GM12864 (cell line): ENCODE measurements at places on chromosomes 16 and 17.

DNA sequence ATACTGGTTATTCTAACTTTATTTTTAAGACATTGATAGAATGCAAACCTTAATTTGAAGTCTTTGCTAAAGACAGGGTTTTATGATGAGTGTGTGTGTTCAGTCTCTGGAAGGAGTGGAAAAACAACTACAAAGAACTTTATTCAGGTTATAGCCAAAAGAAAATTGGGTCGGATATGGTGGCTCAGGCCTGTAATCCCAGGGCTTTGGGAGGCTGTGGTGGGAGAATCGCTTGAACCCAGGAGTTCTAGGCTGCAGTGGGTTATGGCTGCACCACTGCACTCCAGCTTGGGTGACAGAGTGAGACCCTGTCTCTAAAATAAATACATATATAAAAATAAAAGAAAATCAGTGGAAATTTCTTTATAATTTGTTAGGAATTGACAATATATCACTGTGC lies 581.5 kb upstream of the CA10 start:
- DNase-seq, result no peak

DNA sequence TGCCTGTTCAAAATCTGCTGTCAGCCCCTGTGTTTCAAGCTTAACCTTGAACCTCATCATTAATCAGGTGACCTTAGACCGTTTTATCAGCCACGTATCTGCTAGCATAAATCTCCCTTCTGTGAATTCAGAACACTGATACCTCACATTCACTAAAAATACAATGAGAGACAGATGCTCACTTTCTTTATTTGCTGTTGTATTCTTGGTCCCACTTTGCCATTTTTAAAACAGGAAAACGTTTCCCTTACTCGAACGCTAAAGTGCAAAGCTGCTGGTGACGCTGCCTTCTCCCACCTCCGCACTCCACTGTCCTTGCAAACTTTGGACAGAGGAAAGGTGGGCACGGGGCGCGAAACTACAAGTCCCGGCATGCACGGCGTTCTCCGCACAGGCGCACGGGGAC lies 220 bp upstream of the ARHGAP44 start:
- peak; percentile 22 for DNase-seq

- DNase-seq, result no peak
Observed at GRCh38 chr16:23570992-23571632, 13.6 kb downstream of the UBFD1 start.

- DNase-seq, result no peak
Observed at GRCh38 chr17:82931699-82932517, 92.1 kb upstream of the ZNF750 start.

DNA sequence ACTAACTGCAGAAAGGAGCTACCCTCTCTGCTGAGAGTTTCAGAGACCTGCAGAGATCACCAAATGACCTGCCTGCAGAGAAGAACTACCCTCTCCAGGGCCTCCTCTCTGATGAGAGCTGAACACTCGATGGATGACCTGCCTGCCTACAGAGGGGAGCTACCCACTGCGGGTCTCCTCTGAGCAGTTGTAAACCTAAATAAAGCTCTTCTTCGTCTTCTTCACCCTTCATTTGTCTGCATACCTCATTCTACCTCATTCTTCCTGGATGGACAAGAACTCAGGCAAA lies 24.2 kb downstream of the SSH2 start:
- no peak for DNase-seq

- DNase-seq, result peak; percentile 16
Observed at GRCh38 chr17:6548578-6549330, 7.6 kb downstream of the PITPNM3 start.

DNA sequence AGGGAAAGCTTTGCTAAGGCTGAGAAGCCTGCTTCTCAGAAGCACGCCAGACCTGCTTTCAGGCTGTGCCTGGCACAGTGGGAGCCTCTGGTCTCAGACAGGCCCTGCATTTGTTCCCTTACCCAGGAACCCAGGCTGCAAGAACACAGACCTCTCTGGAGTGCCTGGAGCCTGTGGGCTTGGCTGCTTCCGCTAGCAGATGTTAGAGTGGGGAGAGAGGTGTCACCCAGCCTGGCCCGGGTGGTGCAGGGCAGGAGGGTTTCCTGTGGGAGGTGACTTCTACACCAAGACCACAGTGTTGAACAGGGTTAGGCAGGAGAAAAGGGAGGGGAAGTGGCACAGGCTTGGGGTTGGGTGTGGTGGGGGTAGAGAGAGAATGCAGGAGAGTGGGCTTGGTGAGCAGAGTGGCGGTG lies 35.8 kb upstream of the ADGRG1 start:
- DNase-seq, result no peak

- no peak for DNase-seq
Observed at GRCh38 chr16:75309156-75309555, 57.7 kb upstream of the BCAR1 start.

DNA sequence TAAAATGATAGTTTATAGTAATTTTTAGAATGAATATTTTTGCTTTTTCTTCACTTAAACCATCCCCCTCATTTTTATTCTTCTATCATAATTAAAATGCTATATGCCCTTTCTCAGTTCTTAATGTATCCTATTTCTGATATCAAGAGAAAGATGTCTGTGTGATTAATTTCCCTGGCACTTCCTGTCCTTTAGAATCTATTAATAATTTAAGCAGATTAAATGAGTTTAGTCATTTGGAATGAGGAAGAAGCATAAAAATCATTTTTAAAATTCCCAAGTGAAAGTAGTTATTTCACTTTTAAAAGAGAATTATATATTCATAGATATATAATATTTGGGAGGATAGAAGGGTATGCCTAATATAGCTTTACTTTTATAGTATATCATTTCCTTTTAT lies 27.8 kb upstream of the CDR2 start:
- no peak for DNase-seq

GRCh38 chr17:12046786-12047185 lies 26.1 kb downstream of the MAP2K4 start:
- DNase-seq, result no peak

GRCh38 chr17:62898239-62898864 lies 67.7 kb upstream of the TANC2 start:
- no peak for DNase-seq

- no peak for DNase-seq
Observed at GRCh38 chr17:74729368-74729767, 7.7 kb upstream of the RAB37 start.

DNA sequence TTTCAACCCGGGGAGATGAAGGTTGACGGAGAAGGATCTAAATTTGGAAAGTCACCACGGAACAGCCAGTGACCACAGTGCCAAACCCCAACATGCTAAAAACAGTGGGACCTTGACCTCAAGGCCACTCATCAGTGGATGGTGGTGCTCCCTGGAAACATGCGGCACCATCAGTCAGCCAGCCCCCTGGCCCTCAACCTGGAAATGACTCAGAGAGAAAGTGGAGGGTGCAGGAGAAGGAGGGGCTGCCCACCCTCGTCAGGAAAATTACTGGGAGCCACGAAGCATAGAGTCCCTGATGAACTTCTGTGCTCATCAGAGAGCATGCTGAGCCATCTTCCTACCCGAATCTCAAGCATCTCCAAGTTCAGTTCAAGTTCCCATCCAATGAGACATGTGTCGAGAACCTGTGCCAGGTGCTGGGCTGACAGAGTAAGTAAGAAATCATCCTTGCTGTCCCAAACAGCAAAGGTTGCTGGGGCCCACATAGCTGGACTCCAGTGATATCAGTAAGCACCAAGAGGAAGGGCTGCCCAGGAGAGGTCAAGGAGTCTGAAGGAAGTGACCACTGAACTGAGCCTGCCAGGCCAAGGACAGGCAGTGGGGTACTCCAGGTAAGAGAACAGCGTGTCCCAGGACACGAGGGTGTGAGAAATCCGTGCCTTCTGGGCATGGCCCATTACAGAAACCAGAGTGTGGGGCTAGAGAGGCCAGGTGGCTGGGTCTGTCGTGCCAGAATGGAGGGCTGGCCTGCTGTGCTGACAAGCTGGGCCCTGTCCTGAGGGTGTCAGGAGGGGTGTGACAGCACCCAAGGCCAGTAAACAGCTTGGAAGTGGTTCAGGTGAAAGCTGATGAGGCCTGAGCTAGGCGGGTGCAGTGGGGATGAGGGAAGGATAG lies 5.2 kb downstream of the PECAM1 start:
- no peak for DNase-seq

GRCh38 chr17:17680477-17681186 lies 626 bp upstream of the RAI1 start:
- no peak for DNase-seq

- no peak for DNase-seq
Observed at GRCh38 chr17:63142836-63143235, 176.8 kb downstream of the TANC2 start.

DNA sequence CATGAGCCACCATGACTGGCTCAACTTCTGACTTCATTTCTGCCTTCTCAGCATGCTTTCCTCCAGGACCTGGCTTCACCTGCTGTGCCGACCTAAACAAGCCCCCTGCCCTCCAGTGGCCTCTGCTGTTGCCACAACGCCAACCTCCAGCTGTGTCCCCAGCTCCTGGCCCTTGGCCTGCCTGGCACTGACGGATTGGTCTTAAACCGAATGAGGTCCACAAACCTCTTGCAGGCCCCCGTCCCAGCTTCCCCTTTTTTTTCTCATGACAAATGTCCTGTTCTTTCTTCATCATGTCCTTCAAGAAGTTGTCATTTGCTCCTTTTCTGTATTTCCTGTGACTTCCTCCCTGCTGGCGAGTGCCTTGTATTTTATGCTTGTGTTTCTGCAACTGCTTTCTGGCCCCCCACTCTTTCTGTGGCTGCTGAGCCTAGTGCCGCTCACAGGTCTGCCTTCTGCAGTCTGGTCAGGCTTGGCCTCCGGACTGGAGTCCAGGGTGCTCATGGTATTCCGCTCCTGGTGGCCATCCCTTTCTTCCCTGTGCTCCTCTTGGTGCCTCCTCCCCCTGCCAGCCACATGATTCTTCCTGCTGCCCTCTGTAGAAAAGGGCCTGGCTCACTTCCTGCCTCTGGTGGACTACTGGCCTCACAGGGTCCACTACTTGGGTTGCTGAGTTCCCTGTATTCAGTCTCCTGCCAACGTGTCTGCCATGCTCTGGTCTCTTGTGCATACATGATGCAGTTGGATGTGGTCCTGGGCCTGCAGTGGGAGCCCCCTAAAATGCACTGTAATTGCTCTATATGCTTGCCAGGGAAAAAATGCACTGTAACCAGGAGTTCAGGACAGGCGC lies 2.9 kb downstream of the ATP6V0C start:
- DNase-seq, result no peak

- no peak for DNase-seq
Observed at GRCh38 chr17:73284906-73285602, 23.4 kb upstream of the CPSF4L start.

- no peak for DNase-seq
Observed at GRCh38 chr16:57892041-57892440, 78.9 kb downstream of the CNGB1 start.

DNA sequence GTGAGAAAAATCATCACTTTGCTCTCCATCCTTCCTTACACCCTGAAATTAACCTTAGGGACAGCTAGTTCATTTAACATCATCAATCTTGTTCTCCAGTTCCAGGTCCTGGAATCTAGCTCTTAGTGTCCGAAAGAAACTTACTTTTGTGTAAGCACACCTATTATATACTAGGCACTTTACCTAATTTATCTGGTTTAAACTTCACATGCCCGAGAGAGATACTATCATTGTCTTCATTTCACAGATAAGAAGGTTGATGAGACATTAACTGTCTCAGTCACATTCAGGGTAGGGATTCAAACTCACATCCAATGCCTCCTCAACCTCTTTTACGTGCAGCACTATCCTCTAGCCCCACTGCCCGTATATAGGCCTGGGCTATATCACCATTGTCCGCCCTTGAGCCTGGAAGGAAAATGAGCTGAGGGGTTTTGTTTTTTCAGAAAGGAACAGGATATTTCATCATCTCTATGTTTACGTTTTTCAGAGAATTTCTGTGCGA lies 501 bp upstream of the AP2B1 start:
- DNase-seq, result no peak

GRCh38 chr17:71634376-71634775 lies 486.4 kb upstream of the SOX9 start:
- DNase-seq, result no peak

DNA sequence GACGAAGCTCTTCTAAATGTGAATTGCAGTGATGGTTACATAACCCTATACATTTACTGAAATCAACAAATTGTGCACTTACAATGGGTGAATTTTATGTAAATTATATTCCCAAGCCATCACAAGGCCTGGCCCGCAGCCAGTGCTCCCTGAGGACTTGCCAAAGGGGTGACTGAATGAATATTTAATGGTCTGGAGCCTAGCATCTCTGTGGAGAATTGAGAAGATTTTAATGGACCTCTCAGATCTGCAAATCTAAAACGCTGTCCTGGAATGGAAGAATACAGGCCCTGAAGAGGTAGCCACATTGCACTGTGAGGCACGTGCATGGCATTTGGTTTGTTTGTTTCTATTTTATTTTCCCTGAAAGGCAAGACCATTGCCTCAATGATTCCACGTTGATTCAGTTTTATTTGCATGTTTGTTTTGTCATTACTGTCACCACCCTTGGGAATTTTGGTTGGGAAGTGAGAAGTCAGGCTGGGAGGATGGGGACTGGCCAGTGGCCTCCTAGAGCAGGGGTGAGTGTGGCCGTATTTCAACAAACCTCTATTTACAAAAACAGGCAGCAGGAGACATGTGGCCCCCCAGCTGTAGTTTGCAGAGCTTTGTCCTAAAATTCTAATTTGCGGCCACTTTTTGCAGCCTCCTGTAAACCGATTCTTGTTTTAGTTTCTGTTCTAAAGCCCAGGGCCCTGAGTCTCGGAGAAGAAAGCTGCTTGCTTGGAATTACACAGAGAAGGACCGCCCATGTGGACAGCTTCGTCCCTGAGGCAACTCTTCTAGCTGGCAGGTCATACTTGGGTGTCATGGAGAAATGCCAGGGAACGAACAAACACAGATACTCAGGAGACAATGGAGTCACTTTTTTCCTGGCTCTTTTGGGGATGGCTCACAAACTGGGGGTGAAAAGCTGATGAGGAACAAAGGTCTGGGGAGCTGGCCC lies 40.5 kb upstream of the GCSH start:
- DNase-seq, result no peak

DNA sequence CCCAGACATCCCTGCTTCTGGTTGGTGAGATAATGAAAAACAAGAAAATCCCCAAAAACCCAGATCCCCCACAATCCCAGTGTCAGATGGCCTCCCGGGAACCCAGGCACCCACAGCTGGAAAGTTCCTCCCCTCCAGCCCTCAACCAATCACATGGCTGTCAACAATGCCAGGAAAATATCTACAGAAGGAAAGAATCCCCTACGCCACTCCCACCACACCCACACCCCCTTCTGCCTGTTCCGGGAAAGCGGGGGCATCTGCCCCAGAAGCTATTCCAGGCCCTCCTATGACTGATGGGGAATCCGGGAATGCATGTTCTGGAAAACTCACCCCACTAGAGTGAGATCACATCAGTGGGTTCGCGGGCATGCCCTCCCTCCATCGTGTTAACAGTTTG lies 1.8 kb downstream of the TMEM95 start:
- DNase-seq, result no peak

- DNase-seq, result no peak
Observed at GRCh38 chr16:67415872-67416793, at the start of gene ZDHHC1. Gene ZDHHC1 (minus strand): TSS chr16:67416477. CDS start chr16:67407775, 8,702 bp downstream.

DNA sequence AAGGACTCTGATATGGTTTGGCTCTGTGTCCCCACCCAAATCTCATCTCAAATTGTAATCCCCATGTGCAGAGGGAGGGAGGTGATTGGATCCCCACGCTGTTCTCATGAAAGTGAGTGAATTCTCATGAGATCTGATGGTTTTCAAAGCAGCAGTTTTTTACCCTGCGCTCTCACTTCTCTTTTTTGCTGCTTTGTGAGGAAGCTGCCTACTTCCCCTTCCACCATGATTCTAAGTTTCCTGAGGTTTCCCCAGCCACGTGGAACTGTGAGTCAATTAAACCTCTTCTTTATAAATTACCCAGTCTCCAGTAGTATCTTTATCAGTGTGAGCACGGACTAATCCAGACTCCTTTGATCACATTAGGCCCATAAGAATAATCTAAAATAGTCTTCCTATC lies 719.7 kb upstream of the CDH8 start:
- DNase-seq, result no peak
